ENCODE measurements at places on chromosomes 2 and 18. TPM values are rescaled to one million over a fixed set of nuclear protein-coding genes. Genes with fewer than 3 reads are reported as not detected.

TLX2 gene
- total RNA-seq: not detected

DNA sequence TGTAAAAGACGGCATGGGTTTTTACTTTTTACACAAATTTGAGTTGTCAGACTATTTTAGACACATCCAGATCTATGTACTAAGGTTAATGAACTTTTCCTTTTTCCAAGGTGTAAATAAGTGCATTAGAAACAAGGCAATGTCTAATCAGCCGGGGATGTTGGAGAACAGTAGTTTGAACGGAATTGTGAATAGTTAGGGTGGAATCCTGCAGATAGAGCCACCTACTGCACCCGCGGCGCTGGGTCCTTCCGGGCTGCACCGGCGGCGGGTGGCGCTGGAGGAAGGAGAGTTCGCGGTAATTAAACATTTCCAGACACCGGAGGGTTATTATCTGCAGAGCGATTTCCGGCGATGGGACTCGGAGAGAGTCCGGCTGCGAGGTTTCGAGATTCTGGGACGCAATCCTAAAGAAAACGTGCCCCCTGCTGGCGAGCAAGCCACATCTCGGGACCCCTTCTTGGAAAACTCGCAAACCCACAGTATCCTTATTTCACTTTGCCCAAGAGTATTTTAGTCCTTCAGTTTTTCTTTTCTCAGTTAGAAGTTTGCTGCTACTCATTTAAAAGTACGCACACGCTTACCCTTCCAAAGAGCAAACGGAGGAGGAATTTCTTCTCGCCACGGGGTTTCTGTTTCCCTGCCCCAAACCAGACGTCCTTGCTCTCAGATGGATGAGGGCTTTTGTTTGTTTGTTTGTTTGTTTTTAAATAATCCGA, 4.5 kb upstream of the OSR1 start:
- peak; percentile 93 for DNase-seq

DNA sequence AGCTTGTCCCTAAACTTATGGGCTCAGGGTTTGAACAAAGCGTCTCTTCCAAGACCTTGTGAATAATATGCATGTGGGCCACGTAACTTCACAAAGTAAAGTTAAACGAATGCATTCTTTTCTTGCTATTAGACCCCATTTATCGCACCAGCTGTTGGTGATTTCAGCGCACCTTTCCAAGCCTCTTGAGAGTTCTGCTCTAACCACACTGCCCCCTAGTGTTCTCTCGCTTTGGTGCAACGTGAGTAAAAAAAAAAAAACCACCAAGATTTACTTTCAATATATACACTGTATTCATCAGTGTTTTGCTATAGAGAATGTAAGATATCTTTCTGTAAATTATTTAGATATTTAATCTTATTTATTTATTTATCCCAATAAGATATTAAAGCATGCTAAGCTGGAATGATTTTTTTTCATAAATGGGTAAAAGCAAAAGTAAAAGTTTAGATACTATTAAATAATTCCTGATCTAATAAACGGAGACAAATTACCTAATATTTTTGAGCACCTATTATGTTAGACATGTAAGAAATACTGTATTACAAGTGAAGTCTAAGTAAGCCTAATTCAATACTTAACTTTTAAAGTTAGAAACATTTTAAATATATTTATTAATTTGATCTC, 459.5 kb downstream of the DLGAP1 start:
- peak; percentile 58 for DNase-seq

- peak; percentile 82 for DNase-seq
Observed at GRCh38 chr2:5365871-5366461, 326.2 kb upstream of the SOX11 start.

- no peak for DNase-seq
Observed at GRCh38 chr2:104538077-104538476, 315.8 kb upstream of the POU3F3 start.

SAG gene
- total RNA-seq: not detected

CIDEA gene
- 0.57 TPM for total RNA-seq

DSC3 gene
- total RNA-seq: 2.3 TPM

WDFY1 gene
- total RNA-seq: 51.1 TPM

DNA sequence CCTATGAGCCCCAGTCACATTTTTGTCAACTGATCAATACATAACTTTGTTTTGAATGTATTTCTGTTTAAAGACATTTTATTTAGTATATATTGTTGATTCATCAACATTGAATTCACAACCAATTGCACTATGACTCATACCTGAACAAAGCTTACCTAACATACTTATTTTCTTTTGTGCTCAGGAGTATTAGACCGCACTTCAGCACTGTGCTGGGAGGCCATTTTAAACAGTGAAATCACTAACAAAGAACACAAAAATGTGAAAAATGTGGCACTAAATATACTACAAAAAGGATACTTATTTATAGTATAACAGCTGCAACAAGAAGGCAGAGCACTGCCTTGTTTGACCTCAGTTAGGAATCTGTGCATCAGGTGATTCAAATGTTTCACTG, 12.4 kb upstream of the IFIH1 start:
- DNase-seq: no peak

DNA sequence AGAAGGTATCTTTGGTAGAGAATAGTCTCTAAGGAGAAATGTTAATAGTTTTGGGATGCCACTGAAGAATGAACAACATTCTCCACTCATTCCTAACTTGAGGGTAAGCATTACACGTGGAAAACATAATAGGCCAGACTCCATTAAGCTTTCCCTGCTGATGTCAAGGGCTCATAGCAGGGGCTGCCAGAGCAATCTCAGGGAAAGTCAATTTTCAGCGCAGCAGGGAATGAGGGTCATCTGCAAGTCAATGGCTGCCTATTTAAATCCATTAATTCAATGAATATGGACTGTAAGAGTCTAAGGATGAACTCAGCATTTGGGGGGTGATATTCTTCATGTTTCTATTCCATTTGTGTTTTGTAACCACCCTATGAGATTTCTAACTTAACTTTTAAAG, 144.2 kb upstream of the ARL4C start:
- no peak for DNase-seq

DNA sequence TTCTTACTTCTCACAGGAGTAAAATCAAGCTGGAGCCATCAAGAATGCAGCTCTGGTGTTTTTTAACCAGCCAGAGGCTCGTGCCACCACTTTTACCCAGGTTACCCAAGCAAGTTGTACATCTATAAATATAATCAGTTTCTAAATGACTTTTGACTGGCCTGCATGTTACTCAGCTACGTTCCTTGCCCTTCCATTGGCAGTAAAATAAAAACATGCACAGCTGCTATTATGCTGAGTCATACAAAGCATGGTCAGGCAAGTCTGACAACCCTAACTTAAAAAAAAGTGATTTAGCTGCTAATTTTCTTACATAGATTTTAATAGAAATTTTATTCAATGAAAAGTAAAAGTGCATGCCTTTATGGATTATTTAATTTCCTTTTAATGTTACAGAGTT, 111.7 kb upstream of the CSRNP3 start:
- no peak for DNase-seq

DNA sequence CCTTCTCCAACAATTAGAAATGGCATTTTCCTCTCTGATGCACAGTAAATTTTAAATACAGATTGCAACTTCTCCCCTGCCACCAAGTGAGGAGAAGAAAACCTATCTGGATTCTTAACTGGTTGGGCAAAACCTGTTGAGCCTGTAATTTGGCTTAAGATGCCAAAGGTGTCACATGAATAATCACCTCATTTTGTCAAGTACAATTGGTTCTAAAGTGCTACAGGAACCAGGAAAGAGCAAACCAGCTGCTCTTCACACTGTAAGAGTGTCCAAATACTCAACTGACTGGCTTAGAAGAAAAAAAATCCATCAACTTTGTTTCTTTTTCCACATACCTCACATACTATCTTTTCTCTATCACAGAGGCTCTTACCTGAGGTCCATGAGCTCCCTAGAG, 35.4 kb downstream of the NPC1 start:
- DNase-seq: no peak

DNA sequence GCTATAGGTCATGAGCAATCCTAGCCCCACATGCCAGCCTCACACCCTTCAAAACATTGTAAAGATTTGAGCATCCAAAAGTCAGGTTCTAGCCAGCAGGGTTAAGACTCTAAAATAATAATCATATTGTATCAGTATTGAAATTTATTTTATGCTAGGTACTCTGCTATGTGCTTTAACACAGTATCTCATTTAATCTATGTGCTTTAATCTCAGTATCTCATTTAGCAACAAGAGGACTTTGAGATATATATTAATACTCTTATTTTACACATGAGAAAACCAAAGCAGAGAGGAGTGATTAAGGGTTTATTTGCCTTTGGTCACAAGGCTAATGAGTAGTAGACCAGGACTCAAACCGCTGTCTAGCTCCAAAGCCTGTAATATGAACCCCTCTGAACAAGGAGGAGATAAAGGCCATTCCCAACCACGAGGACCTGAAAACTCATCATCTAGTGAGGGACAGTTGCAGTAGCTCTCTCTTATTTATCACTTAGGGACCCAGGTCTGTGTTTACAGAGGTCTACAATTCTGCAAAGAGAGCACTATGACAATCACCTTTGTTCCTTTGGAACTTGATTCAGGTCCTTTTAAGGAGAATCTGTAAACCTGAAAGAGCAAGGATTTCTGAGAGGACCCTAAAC, 116.5 kb upstream of the SERTAD2 start:
- DNase-seq: no peak

UGT1A3 gene
- total RNA-seq: not detected

DNA sequence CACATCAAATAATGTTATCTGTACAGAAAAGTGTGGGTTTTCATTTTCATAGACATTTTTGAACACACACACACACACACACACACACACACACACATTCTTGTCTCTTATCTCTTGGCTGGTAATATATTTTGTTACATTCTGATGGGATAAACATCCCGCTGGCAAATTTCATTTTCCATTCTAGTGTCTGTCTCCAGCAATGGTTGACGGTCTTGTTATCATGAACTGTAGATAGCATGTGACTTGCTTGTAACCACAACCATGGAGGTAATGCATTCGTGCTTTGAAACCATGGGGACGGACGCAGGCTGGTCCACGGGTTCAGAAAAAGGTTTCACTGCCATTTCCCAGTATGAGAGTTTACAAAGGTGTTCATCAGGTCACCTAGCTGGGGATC, 156.4 kb downstream of the PPP1R1C start:
- no peak for DNase-seq

FBXO36 gene
- total RNA-seq: 2.2 TPM

DNA sequence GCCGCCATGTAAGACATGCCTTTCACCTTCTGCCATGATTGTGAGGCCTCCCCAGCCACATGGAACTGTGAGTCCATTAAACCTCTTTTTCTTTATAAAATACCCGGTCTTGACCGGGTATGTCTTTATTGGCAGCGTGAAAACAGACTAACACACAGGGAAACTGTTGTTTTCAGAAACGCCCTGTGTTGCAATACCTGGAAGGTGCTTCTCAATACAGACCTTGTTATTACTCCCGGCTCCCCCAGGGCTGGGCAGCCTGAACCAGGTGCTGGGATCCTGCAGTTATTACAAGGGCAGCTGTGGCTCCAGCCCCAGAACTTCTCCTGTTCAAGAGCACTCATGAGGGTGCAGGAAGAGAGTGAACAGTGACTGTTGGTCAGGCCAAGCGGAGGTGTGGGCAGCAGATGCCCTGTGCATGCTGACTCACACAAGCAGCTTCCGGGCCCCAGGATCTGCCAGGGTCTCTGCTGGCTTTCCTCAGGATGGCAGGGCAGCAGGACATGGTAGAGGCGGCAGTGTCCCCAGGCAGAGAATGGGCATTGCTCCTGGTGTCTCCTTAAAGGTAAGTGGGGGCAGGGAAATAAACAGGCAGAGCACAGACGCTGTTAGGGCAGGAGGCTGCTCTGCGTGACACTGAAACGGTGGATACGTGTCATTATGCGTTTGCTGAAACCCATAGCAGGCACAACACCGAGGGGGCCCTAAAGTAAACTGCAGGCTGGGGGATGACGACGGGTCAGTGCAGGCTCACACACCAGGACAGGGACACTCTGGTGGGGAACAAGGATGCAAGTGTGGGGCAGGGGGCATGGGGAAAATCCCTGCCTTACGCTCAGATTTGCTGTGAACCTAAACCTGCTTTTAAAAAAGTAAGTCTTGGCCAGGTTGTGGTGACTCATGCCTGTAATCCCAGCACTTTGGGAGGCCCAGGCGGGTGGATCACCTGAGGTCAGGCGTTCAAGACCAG, 89.1 kb downstream of the NDUFA10 start:
- peak; percentile 37 for DNase-seq

DNA sequence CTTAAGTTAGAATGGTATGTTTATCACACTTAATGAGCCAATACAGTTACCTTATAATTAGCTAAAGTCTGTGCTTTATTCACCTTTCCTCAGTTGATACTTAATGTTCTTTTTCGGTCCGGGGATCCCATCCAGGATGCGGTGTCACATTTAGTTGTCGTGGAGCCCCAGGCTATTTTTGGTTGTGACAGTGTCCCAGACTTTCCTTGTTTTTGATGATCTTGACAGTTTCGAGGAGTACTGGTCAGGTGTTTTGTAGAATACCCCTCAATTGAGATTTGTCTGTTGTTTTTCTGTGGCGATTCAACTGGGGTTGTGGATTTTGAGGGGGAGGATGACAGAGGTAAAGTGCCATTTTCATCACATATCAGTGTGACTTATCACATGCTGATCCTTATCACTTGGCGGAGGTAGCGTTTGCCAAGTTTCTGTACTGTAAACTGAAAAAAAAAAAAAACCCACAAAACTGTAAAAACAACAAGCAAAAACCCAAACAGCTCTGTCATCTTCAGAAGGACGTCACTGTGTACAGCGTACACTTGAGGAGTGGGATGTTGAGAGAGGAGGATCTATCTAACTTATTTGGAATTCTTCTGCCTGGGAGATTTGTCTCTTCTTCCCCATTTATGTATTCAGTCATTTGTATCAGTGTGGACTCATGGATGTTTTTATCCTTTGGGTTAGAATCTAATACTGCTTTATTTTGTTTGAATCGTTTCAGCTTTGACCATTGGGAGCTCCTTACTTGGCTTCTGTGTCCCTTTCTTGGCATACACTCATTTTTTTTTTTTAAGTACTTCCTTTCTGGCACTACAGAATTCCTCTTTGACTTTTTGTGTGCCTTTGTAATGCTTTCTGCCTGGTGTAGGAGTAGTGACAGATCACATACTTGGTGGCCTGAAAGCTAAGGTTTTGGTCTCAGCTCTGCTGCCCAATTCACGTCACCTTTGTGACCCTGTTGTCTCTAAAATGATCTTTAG, 68.1 kb downstream of the FMNL2 start:
- no peak for DNase-seq

SLC23A3 gene
- total RNA-seq: 3.5 TPM

TXNDC9 gene
- total RNA-seq: 26.1 TPM

- DNase-seq: no peak
Observed at GRCh38 chr2:112582314-112582746, 2.1 kb upstream of the CHCHD5 start.

CYRIA gene
- 12.8 TPM for total RNA-seq

DNA sequence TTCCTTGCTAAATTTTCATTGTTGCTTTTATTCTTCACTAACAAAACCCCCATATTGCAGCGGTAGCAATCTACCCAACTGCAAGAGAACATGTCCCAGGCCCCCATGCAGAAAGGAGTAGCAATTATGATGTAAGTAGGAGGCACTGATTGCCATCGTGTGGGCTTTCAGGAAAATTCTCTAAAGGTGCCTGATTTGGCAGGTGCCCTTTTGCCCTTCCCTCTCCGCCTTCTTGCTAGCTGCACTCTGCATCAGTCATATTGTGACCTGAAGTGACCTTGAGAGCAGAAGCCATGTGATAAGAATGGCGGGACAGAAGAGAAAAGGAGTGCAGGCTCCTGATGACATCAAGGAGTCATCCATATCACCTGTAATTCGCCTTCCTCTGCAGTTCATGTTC, 112.1 kb downstream of the NCKAP5 start:
- DNase-seq: no peak

Measured in aorta (tissue), 5 donors.